ENCODE measurements at places on chromosomes 4 and X. TPM values are rescaled to one million over a fixed set of nuclear protein-coding genes. Genes with fewer than 3 reads are reported as not detected.

DAPP1 gene
- 17.7 TPM for polyA plus RNA-seq

IL2RG gene
- 933 TPM for polyA plus RNA-seq

EXOC1L gene
- not detected for polyA plus RNA-seq

WNK3 gene
- polyA plus RNA-seq, result 0.21 TPM
